ENCODE measurements at places on chromosomes 6 and 20. TPM values are rescaled to one million over a fixed set of nuclear protein-coding genes. Genes with fewer than 3 reads are reported as not detected.

ECT2L gene
- 0.45 TPM for total RNA-seq

DEFB124 gene
- total RNA-seq, result not detected

GABRR1 gene
- total RNA-seq, result 0.09 TPM

DACT2 gene
- total RNA-seq, result 1.1 TPM

PBOV1 gene
- not detected for total RNA-seq

FAM229B gene
- total RNA-seq, result 23.9 TPM

KCNK15 gene
- total RNA-seq, result 0.27 TPM

HLA-DRA gene
- total RNA-seq, result 3.6 TPM

ARMH2 gene
- total RNA-seq, result not detected

TP53RK gene
- 28.4 TPM for total RNA-seq

IL17F gene
- total RNA-seq, result not detected

PRL gene
- total RNA-seq, result 0.54 TPM

ADGRF4 gene
- 0.18 TPM for total RNA-seq

- no peak for DNase-seq
Observed at GRCh38 chr6:158771399-158772152, 47.6 kb downstream of the EZR start.

GRCh38 chr20:57298457-57298856 is 31.1 kb upstream of the SPO11 start:
- no peak for DNase-seq

DNA sequence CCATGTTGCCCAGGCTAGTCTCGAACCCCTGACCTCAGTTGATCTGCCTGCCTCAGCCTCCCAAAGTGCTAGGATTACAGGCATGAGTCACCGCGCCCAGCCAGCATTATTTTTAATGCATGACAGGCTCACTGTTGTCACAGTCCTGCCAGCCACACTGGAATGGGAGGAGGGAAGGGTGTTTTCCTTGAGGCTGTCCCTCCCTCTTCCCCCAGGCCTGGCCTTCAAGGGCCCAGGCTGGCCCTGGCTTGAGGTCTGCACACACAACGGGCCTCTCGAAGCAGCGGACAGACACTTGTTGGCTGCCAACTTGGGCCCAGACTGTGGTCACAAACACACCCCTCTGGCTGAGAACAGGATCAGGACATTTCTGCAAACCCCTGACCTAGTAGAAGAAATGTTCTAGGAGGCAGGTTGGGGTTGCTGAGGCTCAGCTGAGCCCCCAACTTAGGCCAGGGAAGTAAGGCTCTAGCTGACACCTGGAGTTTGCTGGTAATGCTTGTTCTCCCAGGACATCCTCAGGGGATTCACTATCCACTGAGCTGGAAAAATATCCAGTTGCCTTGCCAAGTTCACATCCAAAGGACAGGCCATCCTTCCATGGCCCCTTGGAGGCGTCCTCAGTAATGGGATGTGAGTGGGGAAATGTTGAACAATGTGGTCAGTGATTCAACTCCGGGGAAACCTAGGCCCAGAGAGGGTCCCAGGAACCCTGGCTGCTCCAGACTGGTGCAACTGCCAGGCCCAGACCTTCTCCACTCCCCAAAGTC is 9.9 kb downstream of the SNTA1 start:
- no peak for DNase-seq

- no peak for DNase-seq
Observed at GRCh38 chr6:157906537-157907061, 75.1 kb upstream of the SYNJ2 start.

DNA sequence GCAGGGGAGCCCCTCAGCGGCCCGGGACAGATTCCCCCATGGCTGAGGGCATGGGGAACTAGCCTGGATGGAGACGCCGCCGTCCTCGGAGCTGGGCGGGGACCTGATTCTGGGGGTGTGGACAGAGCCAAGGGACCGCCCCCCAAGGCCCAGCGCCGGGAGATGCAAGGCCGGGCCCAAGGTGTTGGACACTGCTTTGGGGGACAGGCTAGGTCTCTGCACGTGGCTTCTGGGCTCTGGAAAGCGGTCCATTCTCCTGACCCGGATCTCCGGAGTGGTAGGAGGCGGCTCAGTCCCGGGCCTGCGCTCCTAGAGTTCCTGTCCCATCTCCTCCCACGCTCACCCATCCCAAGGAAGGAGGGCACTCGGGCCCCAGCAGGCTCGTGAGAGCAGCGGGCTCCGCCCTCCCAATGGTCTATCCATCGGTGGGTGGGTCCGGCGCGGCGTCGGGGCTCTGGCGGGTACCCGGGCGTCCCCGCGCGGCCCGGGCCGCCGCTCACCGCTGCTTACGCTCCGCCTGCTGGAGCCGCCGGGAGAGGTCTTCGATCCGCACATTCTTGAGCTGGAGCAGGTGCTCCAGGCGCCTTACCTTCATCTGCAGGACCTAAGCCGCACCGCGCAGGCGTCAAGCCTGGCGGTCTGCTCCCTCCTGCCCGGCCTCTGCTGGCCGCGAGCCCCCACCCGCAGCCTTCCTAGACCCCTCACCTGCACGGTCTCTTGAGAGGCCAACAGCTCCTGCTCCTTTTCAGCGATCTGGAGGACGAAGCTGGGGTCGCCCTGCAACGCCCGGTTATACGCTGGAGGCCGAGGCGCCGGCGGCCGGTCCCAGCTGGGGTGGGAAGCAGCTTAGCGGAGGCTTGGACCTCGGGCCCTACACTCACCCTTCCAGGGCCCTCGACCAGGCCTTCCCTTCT is 3.3 kb downstream of the SPEF1 start:
- DNase-seq, result peak; percentile 66

DNA sequence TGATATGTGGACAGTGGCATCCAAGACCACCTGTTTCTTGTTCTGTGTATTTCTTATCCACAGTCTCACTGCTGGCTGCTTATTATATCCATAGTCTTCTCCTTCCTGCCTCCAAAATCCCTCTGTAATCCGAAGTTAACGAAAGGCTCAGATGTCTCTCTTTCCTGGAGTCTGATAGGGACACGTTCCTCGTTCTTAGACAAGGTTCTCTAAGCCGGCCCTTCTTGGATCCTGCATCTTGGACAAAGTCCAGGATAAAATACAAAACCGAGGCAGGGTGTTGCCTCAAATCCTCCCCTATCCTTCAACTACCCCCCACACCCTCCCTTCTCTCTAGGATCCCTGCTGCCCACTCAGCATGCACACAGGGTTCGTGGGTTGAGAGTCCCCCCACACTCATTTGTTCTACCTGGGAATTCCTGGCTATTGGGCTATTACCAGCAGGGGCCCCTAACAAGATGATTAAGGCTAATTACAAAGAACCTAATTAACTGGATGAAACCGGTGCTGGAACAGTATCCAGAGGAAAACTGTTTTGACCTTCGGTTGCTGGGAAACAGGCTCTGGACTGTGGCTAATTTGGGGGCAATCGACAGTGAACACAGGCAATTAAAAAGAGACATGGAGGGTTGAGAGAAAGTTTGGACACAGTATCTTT is 32.7 kb upstream of the MRPS10 start:
- DNase-seq, result no peak

- no peak for DNase-seq
Observed at GRCh38 chr20:2694519-2694918, 1.9 kb downstream of the EBF4 start.

GRCh38 chr6:34795836-34796425 is 4.0 kb downstream of the BLTP3A start:
- DNase-seq, result no peak

DNA sequence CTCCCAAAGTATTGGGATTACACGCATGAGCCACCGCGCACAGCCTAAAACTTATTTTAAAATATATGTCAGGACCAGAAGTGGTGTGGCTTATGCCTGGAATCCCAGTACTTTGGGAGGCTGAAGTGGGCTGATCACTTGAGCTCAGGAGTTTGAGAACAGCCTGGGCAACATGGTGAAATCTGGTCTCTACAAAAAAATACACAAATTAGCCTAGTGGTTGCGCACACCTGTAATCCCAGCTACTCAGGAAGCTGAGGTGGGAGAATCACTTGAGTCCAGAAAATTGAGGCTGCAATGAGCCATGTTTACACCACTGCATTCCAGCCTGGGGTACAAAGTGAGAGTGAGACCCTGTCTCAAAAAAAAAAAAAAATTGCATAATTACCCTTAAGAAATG is 13.7 kb downstream of the PXT1 start:
- DNase-seq, result no peak

DNA sequence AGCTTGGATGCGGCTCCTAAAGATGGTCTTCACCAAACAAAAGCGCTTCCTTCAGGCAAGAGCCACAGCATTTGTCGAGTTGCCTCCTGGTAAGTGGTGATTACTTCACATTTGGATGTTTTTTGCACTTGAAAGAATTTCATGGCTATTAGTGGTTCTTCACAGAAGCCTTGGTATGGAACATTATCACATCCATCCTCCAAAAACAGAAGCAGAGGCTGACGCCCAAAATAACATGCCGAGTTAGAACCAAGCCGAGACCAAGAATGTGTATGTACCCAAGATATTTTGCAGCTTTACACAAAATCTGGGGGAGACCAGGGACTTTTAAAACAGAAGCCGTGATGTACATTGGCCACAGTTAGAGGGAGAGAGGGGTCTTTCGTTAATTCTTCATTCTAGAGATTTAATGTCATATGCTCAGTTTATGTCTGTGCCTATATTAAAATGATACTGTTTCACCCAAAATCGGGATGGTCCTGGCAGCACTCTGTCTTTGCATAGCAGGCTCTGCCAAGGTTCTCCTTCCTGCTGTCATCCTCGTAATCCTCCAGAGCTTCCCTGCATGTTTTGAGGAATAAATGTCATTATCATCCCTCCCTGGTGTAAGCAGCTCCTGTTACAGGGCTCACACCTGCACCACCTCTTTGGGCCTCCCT is 109.3 kb downstream of the TMEM242 start:
- peak; percentile 62 for DNase-seq

DNA sequence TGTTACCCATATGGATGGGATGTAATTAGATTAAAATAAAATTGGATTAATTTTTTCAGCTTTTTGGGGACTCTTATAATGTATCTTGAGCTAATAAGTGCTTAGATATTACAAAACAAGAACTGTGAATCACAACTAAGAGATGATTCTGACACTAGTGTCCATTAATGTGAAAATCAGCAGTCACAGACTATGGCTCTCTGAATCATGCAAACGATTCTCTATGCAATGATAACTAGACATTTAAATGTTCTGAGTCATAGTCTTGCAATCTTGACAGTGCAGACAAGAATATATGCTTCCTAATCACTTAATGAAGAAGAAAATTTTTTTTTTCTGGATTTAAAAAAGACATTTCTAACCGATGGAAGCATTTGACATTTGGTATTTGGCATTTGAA is 82.2 kb upstream of the OPRM1 start:
- DNase-seq, result no peak

- DNase-seq, result no peak
Observed at GRCh38 chr20:62780696-62781095, 15.6 kb upstream of the MRGBP start.

DNA sequence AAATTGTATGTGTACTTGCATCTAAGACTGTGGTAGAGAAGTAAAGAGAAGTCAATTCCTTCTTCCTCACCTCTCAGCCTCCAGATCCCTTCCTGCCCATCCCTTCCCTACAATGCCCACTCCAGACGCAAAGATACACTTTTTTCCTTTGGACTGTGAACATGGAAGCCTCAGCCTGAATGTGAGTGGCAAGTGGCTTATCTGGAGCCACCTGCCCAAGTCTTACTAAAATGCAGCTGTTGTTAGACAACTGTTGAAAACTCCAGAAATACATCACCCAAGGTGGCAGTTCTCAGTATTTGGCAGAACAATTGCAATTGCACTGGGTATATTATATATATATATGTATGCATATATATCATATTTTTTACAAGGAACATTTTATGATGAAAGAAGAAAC is 7.5 kb downstream of the VGLL2 start:
- DNase-seq, result no peak

DNA sequence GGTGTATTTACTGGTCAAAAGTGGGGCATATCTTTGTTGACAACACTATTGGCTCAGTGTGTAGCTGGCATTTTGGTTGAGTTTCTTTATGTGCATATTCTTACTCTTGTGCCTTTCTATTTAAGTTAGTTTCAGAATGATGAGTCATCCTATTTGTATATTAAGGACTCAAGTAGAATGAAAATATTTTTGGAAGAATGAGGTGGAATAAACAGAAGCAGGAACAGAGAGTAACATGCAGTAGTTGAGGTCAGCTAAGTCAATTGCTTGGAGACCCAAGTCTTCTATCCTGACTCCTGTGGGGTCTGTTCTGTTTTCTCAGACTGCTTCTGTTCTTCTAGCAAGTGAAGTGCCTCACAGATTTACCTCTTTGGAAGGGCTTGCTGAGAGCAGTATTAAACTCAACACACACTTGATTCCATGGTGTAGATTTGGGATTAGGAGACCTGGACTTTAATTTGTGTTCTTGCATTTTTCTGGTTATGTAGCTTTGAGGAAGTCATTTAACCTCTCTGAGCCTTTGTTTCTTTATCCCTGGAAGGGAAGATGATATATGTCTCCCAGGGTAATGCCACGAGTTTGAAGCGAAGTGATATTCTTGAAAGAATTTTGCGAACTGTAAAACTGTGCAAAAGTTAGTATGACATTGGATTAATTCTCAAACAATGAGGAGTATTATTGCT is 324.3 kb downstream of the QKI start:
- DNase-seq, result no peak

GRCh38 chr6:140376209-140376608 is 1001.8 kb upstream of the CITED2 start:
- no peak for DNase-seq

DNA sequence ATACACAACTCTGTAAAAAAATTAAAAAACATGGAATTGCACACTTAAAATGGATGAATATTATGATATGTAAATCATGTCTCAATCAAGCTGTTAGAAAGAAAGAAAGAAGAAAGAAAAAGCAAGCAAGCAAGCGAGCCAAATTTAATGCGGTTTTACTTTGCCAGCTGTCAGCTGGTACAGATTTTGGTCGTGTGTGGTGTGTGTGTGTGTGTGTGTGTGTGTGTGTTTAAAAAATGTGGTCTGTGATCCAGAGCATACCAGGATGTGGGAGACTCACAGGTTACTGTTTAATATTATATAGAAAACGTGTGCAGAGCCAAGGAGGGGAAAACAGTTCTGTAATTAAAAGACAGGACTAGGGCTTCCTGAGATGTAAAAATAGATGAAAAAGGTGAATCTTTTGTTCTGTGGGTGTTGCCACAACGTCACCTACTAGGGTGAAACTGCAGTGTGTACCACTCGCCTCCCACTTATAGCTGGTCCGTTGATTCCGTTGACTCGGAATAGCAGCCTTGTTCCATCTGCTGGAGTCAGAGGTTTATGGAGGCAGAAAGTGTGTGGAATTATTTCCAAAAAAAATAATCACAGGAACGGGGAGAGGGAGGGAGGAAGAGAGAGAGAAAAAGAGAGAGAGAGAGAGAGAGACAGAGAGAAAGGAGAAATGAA is 197.7 kb downstream of the BCAS1 start:
- DNase-seq, result no peak

GRCh38 chr6:91606148-91606901 is 1019.5 kb upstream of the MAP3K7 start:
- no peak for DNase-seq

DNA sequence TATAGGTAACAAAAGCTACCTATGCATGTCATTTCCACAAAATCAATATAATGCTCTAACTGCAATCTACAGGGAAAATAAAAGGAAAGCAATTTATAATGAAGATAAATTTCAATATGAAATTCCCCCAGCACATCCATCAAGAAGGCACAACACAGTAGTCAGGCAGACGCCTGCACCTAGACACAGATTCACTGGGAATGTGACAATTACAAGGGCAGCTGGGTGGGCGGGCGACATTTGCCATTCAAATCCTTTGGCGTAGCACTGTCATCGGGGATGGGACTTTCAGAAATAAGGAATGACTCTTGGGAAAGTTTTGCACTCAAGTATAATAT is 60.4 kb downstream of the SULF2 start:
- DNase-seq, result no peak

GRCh38 chr6:118748311-118749062 is 97.1 kb upstream of the CEP85L start:
- peak; percentile 85 for DNase-seq

- DNase-seq, result no peak
Observed at GRCh38 chr20:5508044-5508443, 191.3 kb upstream of the PROKR2 start.
